ENCODE measurements at places on chromosomes 7 and 10. TPM values are rescaled to one million over a fixed set of nuclear protein-coding genes. Genes with fewer than 3 reads are reported as not detected.

- DNase-seq: no peak
These were observed 28.1 kb downstream of the OAT start for GRCh38 chr10:124390471-124391187.

- DNase-seq: no peak
These were observed 28.6 kb upstream of the RHBDD2 start for GRCh38 chr7:75850235-75850634.

DNA sequence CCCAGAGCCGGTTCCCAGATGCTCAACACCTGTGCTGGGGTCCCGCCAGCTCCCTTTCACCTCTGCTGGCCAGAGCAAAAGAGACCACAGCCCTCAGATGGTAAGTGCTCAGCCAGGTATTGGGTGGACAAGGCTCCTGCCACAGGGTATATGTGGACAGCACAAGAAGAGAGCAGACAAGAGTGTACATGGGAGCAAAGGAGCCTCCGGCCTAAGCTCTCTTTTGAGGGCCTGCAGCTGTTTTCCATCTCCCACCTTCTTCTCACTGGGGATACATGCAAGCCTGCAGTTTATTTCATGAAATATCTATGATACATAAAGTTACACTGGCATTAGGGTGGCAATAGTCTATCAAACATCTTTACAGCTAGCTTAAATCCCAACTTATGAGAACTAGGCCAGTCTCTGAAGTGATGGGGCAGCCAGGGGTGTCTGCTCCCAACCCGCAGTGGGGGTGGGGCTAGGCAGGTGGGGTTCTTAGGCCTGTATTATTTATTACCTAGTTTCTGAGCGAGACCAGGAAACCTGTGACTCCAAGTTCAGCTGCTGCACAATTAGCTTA is 50.4 kb upstream of the DDC start:
- no peak for DNase-seq

DNA sequence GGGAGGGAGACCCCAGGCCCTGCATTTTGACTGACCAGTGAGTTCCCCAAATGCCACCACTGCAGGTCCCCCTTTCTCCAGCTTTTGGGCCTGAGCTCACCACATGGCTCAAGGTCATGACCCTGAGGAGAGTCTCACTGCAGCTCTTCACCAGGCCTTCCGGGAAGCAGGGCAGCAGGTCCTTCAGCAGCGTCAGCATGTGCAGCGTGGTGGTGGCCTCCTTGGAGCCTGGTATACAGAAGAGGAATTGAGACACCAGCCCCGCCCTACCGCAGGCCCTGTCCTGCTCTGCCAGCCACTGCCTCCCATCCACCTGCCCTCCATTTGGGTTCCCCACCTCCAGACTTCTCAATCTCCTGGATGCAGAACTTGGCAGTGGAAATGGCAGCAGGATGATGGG is 13.0 kb downstream of the RRP12 start:
- no peak for DNase-seq

DNA sequence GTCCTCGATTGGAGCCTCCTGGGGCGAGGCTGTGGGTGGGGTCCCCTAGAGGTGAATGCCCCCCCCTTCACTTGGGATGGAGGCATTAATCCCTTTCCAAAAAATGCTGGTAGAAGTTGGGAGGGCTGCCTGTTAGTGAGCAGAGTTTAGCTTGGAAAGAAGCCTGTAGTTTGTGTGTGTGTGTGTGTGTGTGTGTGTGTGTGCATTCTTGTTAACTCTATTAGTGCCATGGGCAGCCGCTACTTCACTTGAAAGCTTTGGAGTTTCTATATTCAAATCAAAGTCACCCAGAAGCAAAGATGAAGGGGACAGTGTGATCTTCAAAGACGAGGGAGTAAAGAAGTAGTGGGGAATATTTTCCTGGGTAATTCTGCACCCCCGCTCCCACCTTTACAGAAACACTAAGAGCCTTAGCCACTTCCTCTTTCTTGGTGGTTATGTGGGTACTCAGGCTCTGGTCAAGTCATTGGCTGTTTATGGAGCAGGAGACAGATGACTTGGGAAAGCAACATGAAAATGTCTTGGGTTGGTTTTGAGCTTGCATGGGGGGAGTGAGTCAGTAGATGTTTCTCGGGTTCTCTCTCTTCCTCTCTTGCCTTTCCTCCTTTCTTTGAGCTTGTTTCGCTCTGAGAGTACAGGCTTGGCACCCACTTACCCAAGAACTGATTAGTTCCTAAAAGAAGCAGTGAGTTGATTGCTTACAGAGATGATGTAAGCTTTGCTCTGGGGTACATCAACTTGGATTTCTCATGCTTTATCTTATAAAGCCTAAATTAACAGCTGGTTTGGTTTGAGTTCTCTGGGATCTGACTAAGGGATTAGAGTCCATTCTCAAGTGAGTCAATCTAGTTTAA is 35.9 kb downstream of the TCF7L2 start:
- no peak for DNase-seq

GRCh38 chr7:12757443-12757842 is 70.0 kb downstream of the ARL4A start:
- no peak for DNase-seq

DNA sequence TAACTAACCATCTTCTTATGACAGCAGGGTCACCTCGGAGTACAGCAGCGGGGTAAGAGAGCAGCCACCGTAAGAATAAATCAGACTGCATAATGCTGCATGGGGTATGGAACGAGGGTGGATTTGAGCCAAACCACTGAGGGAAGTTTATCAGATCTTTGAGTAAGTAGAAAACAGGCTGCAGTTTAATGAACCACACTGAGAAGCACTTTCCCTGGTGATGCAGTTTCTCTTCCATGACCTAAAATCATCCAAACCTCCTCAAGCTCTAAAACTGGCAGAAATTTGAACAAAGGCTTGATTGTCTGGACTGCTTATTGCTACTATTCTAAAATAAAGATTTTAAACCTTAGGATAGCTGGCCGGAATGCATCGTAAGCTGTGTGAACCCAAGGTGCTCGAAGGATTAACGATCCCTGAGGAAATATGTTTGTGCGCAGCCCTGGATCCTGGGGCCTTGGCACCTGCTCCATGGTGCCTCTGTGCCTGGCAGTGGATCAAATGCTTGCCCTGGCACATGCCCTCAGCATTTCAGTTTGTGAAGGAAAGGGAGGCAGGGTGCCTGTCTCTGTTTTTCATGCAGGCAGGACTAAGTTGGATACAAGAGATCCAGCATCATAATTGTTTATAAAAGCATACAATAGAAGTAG is 322.7 kb downstream of the LHFPL3 start:
- no peak for DNase-seq

DNA sequence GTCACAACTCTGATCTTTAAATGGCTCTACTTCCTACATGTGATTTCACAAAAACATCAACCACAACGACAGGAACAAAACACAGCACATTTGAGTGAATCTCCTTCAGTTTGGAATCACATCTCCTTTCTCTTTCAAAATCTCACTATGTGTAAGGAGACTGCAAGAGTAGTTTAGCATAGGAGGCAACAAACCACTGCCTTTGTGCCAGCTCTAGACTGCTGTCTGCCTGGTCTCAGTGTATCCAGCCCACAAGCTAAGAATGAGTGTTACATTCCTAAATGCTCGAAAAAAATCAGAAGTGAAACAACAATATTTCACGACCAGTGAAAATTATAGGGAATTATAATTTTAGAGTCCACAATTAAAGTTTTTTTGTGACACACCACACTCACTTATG is 217.0 kb upstream of the STEAP4 start:
- no peak for DNase-seq

DNA sequence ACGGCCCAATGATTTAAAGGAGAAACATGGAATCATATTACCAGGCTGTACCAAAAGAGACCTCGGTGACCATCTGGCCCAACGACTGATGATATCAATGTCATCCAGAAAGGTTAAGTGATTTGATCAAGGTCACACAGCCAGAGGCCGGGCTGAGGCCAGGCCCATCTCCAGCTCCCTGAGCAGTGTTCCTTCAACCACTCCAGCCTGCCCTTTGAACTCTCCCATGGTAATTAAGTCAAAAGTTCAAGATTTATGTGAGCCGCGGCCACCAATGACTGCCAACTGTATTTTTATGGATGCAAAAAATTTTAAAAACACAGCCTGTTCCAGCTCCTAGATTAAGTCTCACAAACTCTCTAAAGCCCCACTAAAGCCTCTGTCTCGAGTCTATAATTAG is 41.8 kb downstream of the FGFR2 start:
- no peak for DNase-seq

DNA sequence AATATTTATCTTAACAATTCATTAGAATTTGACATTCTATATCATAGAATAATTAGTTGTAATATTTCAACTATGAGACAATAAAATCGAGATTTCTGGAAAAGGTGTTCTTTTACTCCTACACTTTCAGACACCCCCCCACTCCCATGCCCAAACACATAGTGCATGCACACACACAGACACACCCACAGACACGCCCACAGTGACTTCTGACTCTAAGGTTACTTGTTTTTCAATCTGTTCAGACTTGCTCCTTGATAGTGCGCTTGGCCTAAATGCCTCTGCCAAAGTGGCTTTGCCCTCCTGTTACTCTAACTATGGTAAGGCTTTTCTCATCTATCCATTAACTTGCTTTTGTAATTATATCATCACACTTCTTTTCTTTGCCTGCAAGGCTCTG is 144.0 kb upstream of the PPP1R3A start:
- no peak for DNase-seq

DNA sequence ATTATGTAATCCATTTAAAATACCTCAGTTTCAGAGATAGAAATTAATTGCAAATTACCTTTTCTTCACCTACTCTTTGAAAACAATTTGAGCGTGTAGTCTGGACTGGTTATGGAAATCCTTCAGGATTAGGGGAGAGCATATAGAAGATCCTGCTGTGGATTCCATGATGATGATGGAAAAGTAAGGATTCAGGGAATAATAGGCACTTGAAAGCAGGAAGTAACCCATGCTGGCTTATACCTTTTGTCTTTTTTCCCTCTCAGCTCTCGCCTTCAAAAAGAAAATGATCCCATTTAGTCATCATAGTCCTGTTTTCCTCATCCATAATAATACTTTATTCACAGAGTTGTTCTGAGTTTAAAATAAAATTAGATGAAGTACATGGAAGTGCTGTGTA is 4.4 kb downstream of the HBP1 start:
- DNase-seq: no peak

The ELAPOR2 gene
- total RNA-seq: 0.59 TPM

The MCM7 gene
- total RNA-seq: 88.4 TPM

The MOGAT3 gene
- not detected for total RNA-seq

The COBL gene
- 23.8 TPM for total RNA-seq

The POLR2J2 gene
- total RNA-seq: 3.8 TPM

The GTPBP10 gene
- 33.0 TPM for total RNA-seq

The ITIH2 gene
- not detected for total RNA-seq

The LRRC17 gene
- 0.30 TPM for total RNA-seq

The STYXL1 gene
- 102 TPM for total RNA-seq

The BTBD16 gene
- total RNA-seq: 0.45 TPM
